H9 (cell line): ENCODE measurements at places on chromosomes 11 and 22.

GRCh38 chr11:72568861-72569260 lies 105.4 kb downstream of the PDE2A start:
- DNase-seq, result no peak

DNA sequence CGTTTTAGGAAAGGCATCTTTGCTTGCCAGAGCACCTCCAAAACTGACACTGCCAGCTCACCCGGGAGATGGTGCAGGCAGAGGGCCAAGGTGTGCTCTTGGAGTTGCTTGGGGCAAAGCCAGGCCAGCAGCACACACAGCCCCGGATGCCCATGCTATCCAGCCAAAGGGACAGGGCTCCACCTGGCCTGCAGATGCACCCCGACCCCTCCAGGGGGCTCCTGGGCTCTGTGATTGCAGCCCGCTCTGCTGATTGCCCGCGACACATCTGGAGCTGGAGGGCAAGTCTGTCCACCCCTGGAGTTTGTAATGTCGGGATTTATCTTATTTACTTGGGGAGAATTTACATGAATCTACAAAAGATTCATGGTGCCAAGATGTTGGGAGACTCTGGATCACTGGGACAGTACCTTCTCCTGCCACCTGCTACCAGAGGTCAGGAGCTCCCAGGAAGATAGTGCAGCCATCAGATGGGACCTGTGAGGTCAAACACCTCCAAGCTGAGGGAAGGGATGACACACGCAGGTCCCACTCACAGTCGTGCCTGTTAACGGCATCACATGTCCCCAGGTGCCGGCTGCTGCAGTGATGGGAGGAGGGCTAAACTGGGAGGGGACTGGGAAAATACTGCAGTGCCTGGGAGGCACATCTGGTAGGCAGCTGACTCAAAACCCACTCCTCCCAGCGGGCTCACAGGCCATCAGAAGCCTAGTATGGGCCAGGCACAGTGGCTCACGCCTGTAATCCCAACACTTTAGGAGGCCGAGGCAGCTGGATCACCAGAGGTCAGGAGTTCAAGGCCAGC lies 17.2 kb downstream of the CBX7 start:
- peak; percentile 90 for DNase-seq

GRCh38 chr22:28951969-28952521 lies 68.7 kb downstream of the ZNRF3 start:
- no peak for DNase-seq

GRCh38 chr11:95577716-95578460 lies 211.7 kb downstream of the FAM76B start:
- no peak for DNase-seq

- peak; percentile 11 for DNase-seq
Measured at GRCh38 chr11:120063686-120064340, 74.1 kb downstream of the TRIM29 start.
